SHP77 treated with DMSO at 0.1 percent for 48 hours (cell line): ENCODE measurements at places on chromosomes 3 and 15.
A peak's percentile ranks its signal among the peaks of the same experiment; 100 is the strongest.

DNA sequence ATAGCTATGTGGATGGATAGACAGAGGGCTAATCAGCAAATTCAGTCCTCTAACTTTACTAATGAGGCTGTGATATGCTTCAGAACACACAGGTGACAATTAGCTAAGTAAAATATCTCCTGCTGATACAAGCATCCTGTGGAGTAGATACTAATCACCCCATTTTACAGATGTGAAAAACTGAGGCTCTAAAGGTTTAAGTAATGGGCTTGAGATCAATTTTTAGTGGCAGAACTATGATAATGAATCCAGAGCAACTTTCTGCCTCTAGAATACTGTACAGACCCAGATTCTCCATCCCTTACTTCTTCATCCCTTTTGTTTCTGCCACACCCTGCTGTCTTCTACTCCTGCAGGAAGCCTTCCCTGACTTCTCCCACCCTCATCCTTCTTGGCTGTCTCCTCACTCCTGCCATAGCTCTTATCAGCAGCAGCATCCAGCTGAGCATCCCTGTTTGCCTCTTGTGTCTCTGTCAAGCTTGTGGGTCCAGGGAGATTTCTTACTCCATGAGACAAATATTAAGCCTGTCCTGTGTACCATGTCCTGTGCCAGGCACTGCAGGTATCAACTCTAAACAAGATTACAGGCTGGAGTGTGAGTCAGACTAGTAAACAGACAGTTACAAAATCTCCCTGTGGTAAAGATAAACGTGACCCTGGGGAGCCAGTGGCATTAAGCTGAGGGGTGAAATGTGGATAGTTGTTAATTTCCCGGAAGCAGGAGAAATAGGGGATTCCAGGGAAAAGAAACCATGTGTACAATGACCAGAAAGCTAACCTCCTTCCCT lies 39.2 kb downstream of the SLC6A11 start:
- no peak for DNase-seq

- DNase-seq: no peak
These were observed 150.7 kb upstream of the MEF2A start for GRCh38 chr15:99414755-99415731.

DNA sequence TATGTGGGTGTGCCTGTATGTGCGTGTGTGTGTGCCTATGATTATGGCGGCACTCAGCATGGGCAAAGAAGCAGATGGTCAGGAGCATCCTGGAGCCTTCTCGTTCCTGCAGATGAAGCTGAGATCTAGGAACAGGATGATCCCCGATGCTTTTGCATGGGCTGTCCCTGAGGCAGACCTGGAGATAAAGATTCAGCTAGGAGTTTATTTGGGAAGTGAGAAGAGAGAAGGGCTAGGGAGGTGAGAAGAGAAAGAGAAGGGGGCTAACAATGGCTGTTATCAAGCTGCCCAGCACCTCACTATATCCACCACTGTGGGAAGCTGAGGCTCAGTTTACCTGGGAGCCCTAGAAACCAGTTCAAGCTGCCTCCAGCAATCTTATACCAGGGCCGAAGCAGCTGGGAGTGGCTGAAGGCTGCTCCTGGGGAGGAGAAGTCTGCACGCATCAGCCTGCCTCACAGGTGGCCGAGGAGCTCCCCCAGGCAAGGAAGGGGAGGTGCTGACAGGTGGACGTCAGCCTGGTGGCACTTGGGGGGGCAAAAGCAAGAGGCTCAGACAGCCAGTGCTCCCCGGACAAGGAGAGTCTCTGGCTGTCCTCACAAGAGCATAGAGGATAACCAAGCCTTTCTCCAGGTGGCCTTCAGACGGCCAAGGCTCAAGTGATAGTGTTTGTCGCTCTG lies 94.0 kb upstream of the IQSEC1 start:
- no peak for DNase-seq

DNA sequence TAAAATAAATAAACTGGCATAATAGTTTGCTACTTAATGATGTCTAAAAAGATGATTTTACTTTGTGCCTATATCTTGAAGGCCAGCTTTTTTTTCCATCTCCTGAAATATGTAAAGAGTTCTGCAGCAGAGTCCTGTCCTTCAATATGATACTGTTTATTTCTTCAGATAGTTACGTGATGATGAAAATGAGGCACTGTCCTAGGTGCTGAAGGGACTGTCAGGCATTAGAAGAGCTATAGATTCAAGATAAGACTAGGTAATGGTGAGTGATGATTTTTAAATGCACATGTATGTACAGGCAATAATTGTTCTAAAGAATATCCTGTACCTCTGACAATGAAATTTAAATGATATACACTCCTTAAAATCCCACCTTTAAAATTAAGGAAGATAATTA lies 326.9 kb upstream of the DNAJC19 start:
- DNase-seq: no peak

- DNase-seq: no peak
These were observed 209.6 kb upstream of the MCTP2 start for GRCh38 chr15:94021621-94022320.

DNA sequence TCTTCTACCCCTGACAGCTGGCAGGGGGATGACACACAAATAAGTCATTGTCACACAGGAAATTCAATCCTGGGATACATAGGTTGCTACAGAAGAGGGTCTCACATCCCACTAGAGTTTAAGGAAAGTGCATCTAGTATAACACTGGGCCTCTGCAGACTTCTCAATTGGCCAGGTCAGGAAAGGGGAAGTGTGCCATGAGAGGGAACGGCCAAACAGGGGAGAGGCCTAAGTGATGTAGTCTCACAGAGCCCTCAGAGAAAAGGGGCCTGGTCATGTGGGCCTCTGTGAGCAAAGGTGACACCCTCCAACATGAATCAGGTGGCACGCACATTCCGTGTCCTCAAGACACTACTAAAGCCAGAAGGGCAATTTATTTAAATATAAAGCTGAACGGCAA lies 11.2 kb downstream of the ZXDC start:
- no peak for DNase-seq

- DNase-seq: no peak
These were observed 26.5 kb upstream of the XXYLT1 start for GRCh38 chr3:195297446-195297845.

DNA sequence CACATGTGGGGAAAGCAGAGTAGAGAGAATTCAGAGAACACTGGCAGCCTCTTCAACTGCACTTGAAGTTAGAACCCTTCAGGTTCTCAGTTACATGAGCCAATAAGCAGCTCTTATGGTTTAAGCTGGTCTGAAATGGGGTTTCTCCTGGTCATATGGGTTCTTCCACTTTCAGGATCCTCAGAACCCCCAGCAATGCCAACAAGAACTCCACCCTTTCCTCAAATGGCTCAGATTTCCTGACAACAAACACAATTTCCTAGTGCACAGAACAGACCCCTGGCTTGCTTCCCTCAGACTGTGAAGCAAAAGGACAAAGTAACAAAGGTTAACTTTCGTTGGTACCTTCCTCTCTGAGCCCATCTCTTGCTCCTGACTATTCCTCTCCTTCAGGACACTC lies 23.9 kb upstream of the FRMD4B start:
- DNase-seq: no peak

GRCh38 chr3:22101811-22102210 lies 350.8 kb upstream of the ZNF385D start:
- no peak for DNase-seq

DNA sequence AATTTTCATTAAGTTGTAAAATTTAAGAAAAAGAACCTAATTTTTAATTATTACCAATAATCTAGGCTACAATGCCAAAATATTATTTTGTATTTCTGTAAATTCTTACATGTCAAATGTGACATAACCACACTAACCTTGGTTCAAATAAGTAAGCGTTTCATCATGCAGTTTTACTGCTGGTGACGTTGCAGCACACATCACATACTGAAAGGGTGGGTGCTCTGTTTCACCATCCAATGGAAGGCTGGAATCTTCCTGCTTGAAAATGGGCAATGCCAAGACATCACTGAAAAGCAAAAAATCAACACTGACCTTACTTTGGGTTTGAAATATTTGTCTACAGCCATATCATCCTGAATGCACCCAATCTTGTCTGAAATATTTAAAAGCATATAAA lies 14.8 kb downstream of the UBP1 start:
- DNase-seq: no peak

GRCh38 chr15:88688394-88688933 lies 49.6 kb downstream of the ISG20 start:
- no peak for DNase-seq

- DNase-seq: no peak
These were observed 92.3 kb upstream of the ROPN1 start for GRCh38 chr3:124084022-124084881.

DNA sequence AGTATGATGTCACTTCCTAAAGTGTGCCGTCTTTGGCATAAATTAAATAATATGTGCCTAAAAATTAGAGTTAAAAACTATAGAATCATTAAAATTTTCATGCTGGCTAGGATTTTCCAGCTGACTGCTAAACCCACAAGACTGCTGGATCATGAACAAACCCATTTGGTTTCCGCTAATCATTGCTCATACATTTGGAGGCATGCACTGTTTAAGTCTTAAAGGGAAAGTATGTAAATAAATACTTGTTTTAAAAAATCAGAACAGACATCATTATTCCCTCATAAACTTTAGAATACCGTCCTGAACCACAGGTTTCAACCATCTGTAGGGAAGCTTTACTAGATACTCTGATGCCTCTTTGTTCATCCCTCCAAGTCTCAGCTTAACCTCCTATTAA lies 26.5 kb downstream of the ATP6V1A start:
- no peak for DNase-seq

DNA sequence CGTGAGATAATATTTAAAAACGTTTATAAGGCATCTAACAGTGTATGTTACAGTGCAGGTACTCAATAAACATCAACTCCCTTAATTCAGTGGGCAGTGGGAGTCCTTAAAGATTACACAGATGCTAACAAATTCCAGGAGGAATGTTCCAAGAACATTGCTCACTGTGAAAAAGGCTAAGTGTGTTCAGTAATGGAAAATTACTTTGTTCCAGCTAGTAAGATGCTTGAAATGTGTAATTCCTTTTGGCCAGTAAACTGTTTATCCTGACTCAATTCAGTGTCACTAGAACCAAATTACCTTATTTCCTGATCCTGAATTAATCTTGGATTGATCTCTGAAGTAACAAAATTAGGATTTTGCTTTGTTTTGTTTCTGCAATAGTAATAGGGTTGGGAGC lies 54.2 kb upstream of the SEMA6D start:
- no peak for DNase-seq

DNA sequence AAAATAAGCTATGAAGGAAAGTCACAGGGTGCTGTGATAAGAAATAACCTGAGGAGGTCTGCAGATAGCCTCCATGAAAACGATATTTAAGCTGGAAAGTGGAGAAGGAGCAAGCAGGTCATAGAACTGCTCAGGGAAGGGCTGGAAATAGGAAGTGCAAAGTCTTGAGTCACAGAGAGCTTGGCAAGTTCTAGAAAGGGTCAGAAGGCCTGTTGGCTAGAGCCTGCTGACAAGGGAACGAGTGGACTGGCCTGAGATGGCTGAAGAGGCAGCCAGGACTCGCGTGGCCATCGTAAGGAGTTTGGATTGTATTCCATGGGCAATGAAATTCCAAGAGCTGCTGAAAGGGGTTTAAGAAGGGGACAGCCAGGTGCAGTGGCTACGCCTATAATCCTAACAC lies 64.7 kb upstream of the IL12A start:
- DNase-seq: no peak

DNA sequence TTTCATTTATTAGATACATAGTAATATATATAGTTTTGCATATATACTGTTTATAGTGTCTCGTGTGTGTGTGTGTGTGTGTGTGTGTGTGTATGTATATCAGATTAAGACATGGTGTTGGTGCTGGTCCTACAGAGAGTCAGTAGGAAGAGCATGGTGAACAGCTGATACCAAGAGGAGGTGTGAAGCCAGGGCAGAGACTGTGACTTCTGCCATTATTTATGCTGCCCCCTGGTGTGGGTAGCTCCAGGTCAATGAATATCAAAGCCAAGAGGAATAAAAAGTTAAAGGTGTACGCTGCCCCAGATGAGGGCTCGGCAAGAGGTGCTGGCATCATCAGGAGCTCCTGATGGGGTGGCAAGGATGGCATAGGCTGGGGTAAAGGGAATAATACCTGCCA lies 299.5 kb upstream of the RASGRP1 start:
- DNase-seq: no peak

GRCh38 chr3:100260081-100260684 lies 609 bp upstream of the TBC1D23 start:
- peak; percentile 90 for DNase-seq

- DNase-seq: no peak
These were observed 207.5 kb downstream of the PDCD6IP start for GRCh38 chr3:34005886-34006285.

DNA sequence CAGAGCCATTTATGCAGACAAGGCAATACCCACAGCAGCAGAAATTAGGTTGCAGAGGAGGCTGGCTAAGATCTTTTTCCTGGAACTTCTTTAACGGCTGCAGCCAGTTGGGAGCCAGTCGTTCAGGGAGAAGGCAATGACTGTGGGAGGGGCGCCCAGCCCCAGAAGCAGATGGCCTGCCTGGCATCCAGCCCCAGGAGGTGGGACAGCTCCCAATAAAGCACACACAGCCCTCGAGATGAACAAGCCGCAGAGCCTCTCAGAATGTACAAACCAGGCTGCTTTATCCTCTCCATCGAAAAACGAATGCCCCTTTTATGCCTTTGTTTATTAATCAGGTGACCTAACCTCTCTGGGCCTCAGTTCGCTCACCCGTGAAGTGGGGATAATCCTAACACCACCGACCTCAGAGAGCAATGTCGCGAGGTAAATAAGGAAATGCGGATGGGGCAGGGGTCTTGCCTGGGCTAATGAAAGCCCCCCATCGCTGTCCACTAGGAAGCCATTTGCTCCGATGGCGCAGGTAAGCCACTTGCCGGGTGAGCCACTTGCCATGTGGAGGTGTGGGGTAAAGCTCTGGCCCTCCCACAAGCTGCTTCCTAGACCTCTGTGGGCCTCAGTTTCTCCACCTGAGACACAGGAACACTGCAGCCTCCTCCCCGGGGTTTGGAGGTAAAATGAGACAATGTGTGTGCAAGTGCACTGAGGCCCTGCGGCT lies 35.8 kb downstream of the MGLL start:
- DNase-seq: peak; percentile 63

DNA sequence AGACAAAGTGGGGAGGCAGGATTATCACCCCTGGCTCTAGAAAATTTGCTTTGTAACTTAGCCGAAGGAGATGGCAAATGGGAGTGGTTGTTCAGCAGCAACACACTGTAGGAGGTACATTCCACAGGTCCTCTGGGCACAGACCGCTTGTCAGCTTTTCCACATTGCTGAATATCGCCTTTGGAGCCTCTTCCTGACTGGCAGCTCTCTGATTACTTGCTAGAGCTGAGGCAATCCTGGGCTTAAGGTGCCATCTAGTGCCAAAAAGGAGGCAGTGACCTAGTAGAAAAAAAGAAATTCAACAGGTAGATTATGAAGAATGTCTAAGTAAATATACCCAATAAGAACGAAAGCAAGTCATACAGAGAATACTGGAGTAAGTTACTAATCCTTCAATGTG lies 13.1 kb upstream of the SCN5A start:
- DNase-seq: peak; percentile 15

GRCh38 chr15:35519541-35520149 lies 26.3 kb downstream of the DPH6 start:
- peak; percentile 15 for DNase-seq
